ENCODE measurements at places on chromosomes 7 and 10.

GRCh38 chr7:22413211-22413610 lies 56.3 kb upstream of the RAPGEF5 start:
- no peak for DNase-seq

DNA sequence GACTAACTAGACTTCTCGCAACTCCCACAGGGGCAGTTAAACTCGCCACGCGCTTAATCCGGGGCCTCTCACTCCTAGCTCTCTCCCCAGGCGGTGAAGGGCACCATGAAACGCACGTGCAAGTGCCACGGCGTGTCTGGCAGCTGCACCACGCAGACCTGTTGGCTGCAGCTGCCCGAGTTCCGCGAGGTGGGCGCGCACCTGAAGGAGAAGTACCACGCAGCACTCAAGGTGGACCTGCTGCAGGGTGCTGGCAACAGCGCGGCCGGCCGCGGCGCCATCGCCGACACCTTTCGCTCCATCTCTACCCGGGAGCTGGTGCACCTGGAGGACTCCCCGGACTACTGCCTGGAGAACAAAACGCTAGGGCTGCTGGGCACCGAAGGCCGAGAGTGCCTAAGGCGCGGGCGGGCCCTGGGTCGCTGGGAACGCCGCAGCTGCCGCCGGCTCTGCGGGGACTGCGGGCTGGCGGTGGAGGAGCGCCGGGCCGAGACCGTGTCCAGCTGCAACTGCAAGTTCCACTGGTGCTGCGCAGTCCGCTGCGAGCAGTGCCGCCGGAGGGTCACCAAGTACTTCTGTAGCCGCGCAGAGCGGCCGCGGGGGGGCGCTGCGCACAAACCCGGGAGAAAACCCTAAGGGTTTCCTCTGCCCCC lies 19.5 kb downstream of the WNT8B start:
- peak; percentile 39 for DNase-seq

- DNase-seq: no peak
Measured at GRCh38 chr10:974038-974784, 14.0 kb upstream of the GTPBP4 start.

- DNase-seq: no peak
Measured at GRCh38 chr10:20407357-20407756, 489.8 kb downstream of the NEBL start.

GRCh38 chr7:6193709-6194108 lies 78.7 kb downstream of the CYTH3 start:
- DNase-seq: no peak

DNA sequence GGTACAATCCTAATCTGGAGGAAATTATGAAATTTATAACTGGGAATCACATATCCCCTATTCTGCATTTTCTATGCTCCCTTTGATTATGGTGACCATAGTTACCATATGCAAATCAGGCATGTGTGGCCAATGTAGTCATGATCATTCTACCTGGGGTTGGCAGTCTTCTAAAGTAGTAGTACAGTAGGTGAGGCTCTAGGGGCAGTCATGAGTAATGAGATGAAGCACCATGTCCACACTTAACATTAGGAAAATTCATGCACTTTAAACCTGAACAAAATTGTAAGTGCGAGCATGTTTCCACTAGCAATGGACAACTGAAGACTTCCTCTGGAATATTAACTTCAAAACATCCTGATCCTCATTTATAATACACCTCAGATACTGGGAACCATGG lies 545.9 kb downstream of the SUGCT start:
- no peak for DNase-seq

- no peak for DNase-seq
Measured at GRCh38 chr10:11555556-11555955, 55.9 kb downstream of the USP6NL start.

DNA sequence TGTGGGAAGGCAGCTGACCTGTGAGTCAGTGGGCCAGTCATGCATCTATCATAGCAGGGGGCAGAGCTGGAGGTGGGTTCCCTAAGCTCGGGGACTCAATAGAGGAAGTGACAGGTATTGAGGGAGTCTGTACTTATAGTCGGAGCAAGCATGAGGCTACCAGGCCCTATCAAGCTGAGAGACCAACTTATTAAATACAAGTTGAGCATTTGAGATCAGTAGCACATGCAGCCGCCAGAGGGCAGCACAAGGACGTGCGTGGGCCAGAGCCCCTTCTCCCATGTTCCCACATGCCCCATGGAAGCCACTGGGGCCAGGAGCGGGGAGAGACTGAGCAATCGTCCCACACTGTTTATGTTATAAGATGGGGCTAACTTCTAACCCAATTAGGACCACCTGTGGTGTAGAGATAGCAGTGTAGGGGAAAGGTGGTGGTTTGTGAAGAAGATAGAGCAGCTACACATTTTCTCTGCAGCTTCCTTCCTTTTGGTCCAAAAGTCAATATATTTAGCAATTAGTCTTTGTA lies 13.0 kb upstream of the STK31 start:
- peak; percentile 56 for DNase-seq

DNA sequence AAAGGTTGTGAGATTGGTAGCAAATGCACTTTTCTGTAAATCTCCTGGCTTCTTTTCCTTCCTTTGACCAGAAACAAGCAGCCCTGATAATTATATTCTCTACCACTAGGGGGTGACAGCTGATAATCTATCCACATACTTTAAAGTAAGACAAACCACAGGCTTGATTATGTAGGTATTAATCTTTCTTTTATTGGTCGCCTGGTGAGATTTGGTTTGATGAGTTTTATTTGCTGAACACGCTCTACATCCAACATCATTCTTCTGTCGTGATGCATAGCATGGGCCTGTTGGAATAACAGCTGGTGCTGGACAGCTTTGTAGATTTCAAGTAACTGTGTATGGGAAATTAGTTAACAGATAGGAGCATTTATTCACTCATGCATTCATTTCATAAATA lies 63.5 kb downstream of the ZNF365 start:
- peak; percentile 48 for DNase-seq

- DNase-seq: no peak
Measured at GRCh38 chr10:70355051-70356021, 27.1 kb downstream of the LRRC20 start.

- no peak for DNase-seq
Measured at GRCh38 chr7:157587051-157587804, 250.4 kb downstream of the DNAJB6 start.

GRCh38 chr7:141490474-141490873 lies 60.7 kb upstream of the AGK start:
- no peak for DNase-seq

- DNase-seq: no peak
Measured at GRCh38 chr10:84200537-84201243, 6.4 kb downstream of the CDHR1 start.

DNA sequence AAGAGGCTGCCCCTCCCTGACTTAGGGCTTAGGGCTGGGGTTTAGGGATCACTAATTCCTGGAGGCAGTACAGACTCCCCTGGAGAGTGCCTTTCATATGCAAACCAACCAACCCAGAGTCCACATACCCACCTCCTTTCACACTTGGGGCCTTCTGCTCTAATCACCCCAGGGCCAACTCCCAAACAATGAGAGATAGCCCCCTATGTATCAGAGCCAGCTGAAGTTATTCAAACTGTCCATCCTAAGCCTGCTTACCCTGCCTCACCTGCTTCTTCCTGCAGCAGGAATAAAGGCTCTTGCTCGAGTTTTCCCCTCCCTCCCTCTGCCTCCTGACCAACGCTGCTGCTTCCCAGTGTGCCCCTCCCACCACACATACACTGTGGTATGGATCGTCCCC lies 51.8 kb upstream of the SLC35G1 start:
- DNase-seq: no peak

DNA sequence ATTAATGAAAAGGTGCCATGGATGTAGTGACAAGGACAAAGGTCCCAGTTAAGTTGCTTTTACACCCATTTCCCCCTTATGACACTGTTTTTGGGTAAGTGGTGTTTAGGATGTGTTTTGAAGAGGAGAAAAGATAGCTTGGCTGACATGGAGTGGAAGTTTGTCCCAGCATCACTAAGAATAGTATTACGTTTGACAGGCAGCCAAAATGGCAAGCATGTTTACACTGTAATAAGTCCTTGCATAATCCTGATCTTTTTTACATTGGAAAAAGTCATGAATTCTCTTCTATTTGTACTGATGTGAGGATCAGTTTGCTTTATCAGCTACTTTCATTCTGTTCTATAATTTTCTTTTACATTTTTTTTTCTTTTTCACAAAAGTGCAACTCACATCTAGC lies 137.8 kb downstream of the CHRM2 start:
- DNase-seq: no peak

- peak; percentile 69 for DNase-seq
Measured at GRCh38 chr10:6678211-6678803, 98.2 kb upstream of the PRKCQ start.

- DNase-seq: no peak
Measured at GRCh38 chr7:44261240-44261639, 60.5 kb downstream of the YKT6 start.

DNA sequence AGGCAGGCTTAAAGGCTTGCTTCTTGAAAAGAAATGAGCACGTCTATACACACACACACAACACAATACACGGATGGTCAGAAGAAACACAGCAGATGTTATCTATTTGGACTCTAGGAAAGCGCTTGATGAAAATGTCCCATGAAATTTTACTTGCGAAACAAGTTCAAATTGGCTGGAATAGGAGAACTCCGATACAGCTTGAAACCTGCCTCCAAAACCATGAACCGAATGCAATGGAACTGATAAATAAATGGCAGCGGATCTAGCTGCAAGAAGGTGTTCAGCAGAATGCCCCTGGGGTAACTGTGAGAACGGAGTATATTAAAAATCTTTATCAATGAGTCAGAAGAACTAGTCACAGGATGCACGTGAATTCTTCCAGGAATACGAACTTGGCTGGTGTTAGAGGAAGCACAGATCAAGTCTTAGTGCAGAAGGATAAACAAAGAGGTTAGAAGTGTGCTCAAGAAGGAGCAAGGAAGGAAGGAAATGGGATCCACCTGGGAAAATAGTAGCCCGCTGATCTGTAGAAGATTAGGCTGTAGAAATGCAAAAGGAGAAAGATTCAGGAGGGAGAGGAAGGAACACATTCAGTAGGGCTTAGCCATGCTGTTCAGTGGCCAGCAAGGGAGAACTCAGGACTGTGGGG lies 142.0 kb upstream of the PRKCQ start:
- no peak for DNase-seq

DNA sequence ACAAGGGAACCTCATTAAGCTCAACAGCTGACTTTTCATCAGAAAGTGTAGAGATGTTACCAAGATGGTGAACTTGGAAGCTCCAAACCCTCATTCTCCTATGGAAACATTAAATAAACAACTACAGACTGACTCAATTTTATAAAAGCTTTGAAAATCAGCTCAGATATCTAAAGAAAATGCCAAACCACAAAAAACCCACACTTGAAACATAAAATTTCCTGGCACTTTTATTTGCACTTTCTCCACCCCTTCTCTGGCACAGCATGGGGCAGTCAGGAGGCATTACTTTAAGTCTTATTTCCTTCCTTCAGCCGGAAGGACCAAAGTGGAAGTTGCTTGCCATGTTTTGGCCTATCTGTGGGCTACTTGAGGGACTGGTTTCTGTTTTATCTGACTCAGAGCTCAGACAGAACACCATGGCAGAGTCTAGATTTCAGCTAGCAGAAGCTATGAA lies 114.7 kb downstream of the ODAD2 start:
- no peak for DNase-seq

GRCh38 chr10:15430969-15431771 lies 60.1 kb upstream of the FAM171A1 start:
- no peak for DNase-seq

GRCh38 chr10:88592906-88593305 lies 6.3 kb downstream of the LIPJ start:
- no peak for DNase-seq

DNA sequence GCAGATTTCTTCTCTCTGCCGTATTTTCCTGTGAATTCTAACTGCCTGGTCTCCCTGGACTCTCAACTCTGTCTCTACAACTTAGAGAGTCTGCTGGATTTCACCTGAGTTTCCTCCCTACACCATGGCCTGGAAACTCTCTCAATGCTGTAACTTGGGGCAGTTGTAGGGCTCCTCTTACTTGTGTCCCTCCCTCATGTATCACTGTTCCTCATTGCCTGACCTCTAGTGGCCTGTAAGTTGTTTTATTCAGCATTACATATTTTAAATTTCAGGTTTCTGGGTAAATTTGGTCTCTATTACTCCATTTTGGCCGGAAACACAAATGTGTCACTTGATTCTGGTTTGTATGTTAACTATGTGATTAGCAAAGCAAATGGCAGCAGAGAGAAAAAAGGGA lies 70.9 kb downstream of the DYNC1I1 start:
- no peak for DNase-seq

DNA sequence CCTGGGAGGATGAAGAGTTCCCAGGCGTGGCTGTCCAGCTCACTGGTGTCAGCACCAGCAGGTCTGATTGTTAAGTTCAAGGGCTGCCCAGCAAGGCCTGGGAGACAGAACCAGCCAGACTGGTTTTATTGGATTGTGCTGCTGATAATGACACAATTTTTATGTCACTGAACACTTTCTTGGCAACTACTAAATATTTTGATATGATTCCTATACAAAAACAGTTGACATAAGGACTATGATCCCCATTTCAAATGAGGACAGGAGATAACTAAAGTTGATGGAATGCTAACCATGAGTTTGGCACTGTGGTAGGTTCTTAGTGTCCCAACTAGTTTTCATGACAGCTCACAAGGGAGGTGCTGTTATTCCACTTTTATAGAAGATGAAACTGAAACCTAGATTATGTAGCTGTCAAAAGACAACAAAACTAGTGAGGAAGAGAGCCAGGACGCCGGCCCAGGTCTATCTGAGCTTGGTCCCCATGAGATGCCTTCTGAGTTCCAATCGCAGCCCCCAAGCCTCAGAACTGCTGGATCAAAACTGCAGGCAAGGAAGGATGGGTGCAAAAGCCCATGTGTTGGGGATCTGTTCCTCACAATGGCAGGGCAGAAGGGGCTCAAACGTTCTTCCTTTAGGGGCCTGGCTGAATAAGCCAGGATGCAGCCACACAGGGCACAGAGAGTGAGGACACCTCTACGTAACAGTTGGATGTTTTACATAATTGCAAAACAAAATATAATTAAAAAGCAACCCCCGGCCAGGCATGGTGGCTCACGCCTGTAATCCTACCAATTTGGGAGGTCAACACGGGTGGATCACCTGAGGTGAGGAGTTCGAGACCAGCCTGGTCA lies 52.8 kb downstream of the COBL start:
- DNase-seq: no peak

- DNase-seq: no peak
Measured at GRCh38 chr10:18079665-18080295, 60.4 kb upstream of the CACNB2 start.

GRCh38 chr10:75978213-75978612 lies 546.8 kb downstream of the LRMDA start:
- DNase-seq: no peak

- DNase-seq: no peak
Measured at GRCh38 chr10:110252151-110252550, 44.7 kb downstream of the MXI1 start.

All from hematopoietic multipotent progenitor cell treated with erythropoietin and hydrocortisone succinate and interleukin-3 and kit ligand, for 17 days (in vitro differentiated cells).